ENCODE measurements at places on chromosomes 6 and 20. TPM values are rescaled to one million over a fixed set of nuclear protein-coding genes. Genes with fewer than 3 reads are reported as not detected.
A peak's percentile ranks its signal among the peaks of the same experiment; 100 is the strongest.

DNA sequence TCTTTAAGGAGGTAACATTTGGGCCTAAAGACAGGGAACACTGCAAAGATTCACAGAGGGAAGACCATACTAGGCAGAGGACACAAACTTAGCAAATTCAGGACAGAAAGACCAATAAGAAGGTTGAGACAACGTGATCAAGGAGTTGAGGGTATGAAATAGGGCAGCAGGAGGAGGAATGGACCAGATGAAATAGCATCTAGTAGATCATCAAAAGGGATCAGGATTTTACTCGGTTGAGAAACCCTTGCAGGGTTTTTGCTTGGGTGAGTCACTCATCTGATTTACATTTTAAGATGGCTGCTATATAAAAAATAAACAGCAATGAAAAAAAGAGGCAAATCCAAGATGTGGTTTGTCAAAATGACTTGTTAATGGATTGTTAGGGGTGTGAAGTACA, 4.7 kb downstream of the BCLAF1 start:
- DNase-seq, result no peak

GRCh38 chr6:99333068-99333467, 16.4 kb downstream of the FAXC start:
- DNase-seq, result no peak

- DNase-seq, result no peak
These were observed 65.7 kb downstream of the PSMG4 start for GRCh38 chr6:3324262-3324942.

- no peak for DNase-seq
These were observed 12.4 kb upstream of the KIAA0408 start for GRCh38 chr6:127471379-127472255.

- DNase-seq, result no peak
These were observed 123.6 kb upstream of the LRFN2 start for GRCh38 chr6:40710626-40711330.

The SLC35F1 gene
- 4.6 TPM for total RNA-seq

The GSTA2 gene
- not detected for total RNA-seq

The PAK5 gene
- total RNA-seq, result 0.14 TPM

The NKX2-4 gene
- total RNA-seq, result not detected

GRCh38 chr6:146200176-146200575, 171.3 kb downstream of the GRM1 start:
- no peak for DNase-seq

DNA sequence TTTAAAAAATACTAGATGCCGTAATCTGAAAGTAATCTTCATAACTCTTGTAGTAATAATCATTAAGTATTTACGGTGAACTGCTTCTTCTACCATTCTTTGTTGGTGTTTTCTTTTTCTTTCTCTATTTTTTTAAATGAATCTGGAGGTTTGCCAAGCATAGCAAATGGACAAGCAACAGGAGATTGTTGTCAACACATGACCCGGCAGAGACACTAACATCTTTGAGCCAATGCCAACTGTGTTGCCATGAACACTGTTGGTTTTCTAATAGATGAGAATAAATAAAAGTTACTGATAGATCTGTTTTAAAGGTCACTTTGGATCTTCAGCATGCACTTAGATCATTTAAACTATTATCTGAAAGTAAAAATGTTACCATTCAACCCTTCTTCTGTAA, 523.6 kb upstream of the EYS start:
- DNase-seq, result no peak

The GPSM3 gene
- 10.7 TPM for total RNA-seq

The CTAGE9 gene
- total RNA-seq, result not detected

- no peak for DNase-seq
These were observed 45.4 kb downstream of the TULP4 start for GRCh38 chr6:158357570-158358216.

DNA sequence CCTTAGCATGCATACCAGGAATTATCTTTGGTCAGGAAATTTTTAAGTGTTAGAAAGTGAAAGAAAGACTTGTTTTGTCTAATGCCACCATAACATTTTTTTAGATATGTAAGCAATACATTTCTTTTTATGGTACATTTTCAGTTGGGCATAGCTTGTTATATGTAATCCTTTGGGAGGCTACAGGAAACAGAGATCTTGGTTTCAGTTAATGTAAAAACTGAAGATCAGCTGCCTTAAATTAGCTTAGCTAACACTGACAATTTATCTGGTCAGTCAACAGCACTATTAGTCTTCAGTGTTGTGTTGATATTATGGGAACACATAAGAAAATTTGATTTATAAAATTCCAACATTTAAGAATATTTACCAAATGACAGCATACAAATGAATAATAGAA, 78.6 kb upstream of the SMIM8 start:
- no peak for DNase-seq

- no peak for DNase-seq
These were observed 180.1 kb upstream of the RNF24 start for GRCh38 chr20:4195499-4195898.

The ZNF341 gene
- 2.5 TPM for total RNA-seq

DNA sequence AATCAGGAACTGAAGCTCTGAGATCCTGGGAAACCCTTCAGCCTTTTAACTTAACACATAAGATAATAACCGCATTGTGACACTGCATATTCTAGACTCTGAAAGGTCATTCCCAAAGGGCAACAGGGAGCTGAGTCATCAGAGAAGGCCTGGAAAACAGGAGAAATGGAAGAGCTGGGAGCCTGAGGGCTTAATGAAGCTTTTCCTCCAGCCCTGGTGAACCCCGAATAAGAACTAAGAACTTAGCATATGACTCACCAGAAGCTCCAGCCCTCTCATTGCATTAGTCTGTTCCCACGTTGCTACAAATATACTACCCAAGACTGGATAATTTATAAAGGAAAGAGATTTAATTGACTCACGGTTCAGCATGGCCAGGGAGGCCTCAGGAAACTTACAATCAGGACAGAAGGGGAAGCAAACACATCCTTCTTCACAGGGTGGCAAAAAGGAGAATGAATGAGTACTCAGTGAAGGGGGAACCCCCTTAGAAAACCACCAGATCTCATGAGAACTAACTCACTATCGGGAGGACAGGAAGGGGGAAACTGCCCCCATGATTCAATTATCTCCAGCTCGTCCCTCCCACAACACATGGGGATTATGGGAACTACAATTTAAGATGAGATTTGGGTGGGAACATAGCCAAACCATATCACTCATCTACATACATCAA, 648.5 kb downstream of the TFAP2A start:
- DNase-seq, result no peak

DNA sequence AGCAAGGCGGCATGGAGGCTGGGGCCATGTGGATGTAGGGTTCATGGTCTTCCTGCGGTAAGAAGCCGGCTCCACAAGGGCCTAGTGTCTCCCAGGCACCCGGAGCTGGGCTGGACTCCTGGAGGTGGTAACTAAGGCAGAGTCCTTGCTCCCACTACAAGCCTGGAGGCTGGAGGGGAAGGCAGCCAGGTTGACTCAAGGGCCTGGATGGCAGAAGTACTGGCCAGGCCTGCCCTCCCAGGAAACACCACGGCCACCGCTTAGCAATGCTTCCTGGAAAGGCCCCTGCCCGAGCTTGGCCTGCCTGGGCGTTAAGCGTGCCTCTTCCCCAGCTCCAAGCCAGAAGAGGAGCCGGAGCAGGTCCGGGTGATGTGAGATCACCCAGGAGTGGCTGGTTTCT, 182.0 kb downstream of the ZDHHC14 start:
- no peak for DNase-seq

GRCh38 chr6:124694139-124694705, 268.0 kb upstream of the RNF217 start:
- DNase-seq, result no peak

GRCh38 chr6:160974304-160974771, 17.2 kb upstream of the MAP3K4 start:
- peak; percentile 93 for DNase-seq

The C6orf163 gene
- 1.2 TPM for total RNA-seq

The MCCD1 gene
- total RNA-seq, result not detected

DNA sequence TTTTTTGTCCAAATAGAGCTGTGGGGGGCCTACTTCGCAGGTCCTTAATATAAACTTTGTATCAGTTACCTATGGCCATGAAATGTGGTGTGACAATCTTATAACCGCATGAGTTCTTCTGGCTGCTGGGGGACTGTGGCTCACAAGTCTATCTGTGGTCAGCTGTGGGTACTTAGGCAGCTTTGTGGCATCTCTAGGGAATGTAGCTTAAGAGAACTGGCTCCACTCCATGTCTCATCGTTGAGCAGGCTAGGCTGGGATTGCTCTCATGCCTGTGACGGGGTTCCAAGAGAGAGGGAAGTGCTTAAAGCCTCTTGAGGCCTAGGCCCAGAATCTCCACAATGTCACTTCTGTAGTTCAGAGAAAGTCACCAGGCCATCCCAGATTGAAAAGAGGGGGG, 140.5 kb downstream of the BTBD3 start:
- no peak for DNase-seq

The AIF1 gene
- 12.5 TPM for total RNA-seq

- DNase-seq, result peak; percentile 80
These were observed at the start of gene GINS1 for GRCh38 chr20:25407311-25408169. GINS1 (plus strand) TSS chr20:25407673; CDS start chr20:25407821, 148 bp downstream.

- no peak for DNase-seq
These were observed 287.0 kb upstream of the RIMS1 start for GRCh38 chr6:71599359-71599758.

- DNase-seq, result no peak
These were observed 27.8 kb downstream of the FOXP4 start for GRCh38 chr6:41573985-41574384.
